ENCODE measurements at places on chromosomes 3 and 15. TPM values are rescaled to one million over a fixed set of nuclear protein-coding genes. Genes with fewer than 3 reads are reported as not detected.

Gene BNC1
- 7.1 TPM for total RNA-seq

Gene CHRD
- 0.30 TPM for total RNA-seq

Gene CEP70
- 13.4 TPM for total RNA-seq

Gene SIDT1
- not detected for total RNA-seq

Gene GCSAM
- total RNA-seq: not detected

Gene P2RY12
- not detected for total RNA-seq
